ENCODE measurements at places on chromosomes 4 and X.

- DNase-seq = no peak
Measured at GRCh38 chr4:7273738-7274297, 81.5 kb downstream of the SORCS2 start.

DNA sequence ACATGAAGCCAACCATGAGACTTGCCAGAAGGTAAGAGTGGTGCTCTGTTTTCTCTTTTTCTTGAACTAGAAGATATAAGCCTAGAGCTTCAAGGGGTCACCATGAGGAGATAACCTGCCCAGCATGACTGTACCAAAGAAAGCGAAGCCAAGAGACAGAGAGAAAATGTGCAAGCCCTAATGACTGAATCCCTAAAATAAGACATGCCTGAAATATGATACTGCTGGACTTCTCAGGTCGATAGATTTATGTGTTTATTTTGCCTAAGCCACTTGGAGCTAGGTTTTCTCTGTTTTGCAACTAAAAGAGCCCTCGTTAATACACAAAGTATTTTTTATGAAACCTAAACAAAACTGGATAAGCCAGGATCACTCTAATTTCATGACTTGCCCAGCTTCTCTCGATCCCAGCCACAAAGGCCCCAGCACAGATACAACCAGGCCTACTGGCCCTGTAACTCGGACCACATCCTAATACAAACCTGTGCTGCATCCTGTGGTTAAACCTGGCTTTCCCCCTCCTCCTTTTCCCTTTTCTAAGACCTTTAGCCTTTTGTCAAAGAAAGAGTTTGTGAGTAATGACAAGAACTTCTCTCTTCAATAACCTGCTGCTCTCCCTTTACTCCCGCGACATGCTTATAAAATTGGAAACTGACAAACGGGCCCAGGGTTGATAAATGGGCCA, 185.8 kb downstream of the APBB2 start:
- DNase-seq = peak; percentile 52

- DNase-seq = peak; percentile 62
Measured at GRCh38 chrX:53048169-53049126, at the start of gene GPR173. Gene GPR173, plus strand, starts transcription at chrX:53048789. Its CDS starts 27,833 bp downstream, at chrX:53076622.

DNA sequence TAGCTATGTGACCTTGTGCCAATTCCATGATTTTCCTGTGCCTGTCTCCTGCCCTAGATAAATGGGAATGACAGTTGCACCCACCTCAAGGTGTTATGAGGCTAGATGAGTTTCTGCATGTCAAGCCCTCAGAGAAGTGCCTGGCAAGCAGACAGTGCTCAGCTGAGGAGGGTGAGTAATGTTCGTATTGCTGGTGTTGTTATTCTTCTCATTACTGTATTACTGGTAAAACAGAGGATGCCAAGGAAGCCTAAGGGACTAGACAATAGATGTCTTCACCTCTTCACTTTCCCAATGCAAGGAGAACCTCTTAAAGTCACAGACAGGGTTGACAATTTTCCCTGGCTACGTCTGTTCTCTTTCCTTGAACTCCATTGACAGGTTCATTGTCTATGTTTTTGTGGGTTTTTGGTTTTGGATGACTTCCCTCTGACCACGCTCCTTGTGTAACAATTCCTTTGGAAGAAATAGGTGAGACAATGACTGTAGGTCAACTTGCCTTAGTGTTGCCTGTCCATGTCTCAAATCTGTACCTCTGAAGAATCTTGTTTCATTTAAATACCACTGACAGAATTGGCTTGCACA, 19.2 kb downstream of the ETDC start:
- peak; percentile 21 for DNase-seq

DNA sequence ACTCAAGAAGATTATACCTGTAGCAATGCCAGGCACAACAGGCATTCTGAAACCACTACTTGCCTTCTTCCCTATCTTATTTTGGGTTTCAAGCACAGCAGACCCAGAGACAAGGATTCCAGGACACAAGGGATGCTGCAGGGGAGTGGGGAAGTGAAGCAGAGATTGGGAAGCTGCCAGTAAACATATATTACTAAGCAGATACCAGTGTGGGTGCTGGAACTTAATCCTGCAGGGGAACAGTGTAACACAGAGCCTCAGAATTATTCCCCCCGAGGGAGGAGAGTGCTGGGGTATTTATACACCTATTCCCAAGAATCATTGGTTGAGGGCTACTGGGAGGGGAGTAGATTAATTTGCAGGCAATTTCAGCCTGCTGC, 33.3 kb upstream of the MAML3 start:
- no peak for DNase-seq

DNA sequence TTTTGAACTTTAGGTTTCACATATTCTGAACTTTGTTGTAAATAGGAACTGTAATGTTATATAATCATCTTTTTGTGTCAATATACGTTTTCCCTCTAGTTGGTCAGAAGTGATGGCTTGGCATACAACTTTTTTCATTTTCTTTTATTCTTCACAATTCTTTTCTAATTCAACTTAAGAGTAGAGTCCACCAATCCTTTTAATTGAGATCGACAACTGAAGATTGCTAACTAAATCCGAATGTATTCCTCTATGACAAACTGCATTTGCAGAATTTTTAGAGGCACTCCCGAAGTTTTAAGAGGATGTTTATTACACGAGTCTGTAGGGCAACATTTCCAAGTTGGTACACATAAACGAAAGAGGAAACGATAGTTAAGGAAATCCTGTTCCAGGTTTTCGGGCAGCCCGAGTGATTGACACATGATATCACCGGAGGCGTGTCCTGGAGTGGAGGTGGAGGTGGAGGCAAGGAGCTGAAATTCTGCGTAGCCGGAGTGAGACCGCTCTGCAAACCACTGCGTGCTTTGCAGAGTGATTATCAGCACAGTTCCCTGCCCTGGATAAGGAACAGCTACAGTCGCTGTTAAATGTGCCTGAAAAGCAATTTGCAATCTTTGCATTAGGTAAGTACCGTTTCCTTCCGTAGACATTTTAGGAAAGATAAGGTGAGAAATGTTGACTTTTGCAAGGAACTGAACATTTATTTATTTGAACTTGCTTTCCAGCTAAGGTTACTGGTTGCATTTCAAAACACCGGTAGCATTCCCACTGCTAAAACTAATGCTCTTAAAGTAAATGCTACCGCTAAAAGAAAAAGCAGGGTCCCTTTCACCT, at the start of gene SPRY1:
Gene SPRY1 (plus strand): TSS at position 489 of the 837 bp plus-strand sequence. CDS start 4,797 bp downstream, outside the sequence.
- DNase-seq = peak; percentile 90

GRCh38 chr4:3709061-3709845, 56.9 kb upstream of the ADRA2C start:
- no peak for DNase-seq

- no peak for DNase-seq
Measured at GRCh38 chr4:42709392-42710065, 52.6 kb upstream of the ATP8A1 start.

DNA sequence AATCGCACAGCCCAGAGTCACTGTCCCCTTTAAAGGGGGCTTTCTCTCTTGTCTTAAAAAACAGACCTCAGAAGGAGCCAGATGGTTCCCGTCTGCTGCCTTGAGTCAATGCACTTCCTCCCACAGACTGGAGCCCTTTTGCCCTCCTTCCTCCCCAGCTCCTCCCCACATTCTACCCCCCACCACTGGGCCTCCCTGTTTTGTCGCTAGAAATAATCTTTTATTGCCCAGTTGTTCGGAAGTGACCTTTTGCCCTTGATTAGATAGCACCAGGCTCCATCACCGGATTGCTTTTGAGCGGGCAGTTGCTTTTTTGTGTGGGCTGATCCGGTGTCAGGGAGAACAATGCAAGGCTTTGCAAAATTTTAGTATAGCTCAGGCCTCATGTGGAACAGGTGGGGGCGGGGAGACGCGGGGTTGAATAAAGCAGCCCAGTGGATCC, 47.7 kb downstream of the SPRY1 start:
- peak; percentile 37 for DNase-seq

GRCh38 chrX:75156531-75156945, 455 bp upstream of the ABCB7 start:
- peak; percentile 11 for DNase-seq

DNA sequence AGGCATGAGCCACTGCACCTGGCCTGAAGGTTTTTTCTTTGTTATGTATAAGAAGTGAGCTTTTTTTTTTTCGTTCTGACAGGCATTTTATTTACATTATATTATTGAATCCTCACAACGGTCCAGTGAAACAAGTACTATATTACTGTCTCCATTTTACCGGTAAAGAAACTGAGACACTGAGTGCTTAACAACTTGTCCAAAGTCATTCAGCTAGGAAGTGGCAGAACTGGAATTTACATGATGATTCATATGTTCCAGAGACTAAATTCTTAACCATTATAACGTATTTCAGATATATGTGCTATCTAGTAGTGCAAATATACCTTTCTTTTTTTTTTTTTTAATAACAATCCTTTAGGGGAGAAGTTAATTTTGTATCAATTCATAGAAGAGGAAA, 18.4 kb upstream of the SLC6A14 start:
- DNase-seq = no peak

DNA sequence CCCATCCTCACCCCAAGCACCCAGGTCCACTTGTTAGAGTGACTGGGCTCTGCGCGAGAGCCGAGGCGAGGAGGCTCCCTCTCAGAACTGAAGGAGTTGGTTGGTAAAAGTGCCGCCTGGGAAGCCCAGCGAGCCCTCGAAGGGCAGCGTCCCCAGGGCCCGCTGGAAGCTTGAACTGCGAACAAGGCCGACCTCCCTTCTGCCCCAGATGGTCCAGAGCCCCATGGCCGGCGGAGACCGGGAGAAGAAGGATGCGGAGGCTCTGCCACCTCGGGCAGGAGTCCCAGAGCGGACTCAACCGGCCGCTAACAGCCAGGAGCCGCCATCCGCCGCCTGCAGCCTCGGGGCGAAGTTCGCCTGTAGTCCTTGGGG, 116.3 kb upstream of the TEX13C start:
- no peak for DNase-seq

GRCh38 chr4:337932-338758, 531 bp downstream of the ZNF141 start:
- DNase-seq = peak; percentile 34

DNA sequence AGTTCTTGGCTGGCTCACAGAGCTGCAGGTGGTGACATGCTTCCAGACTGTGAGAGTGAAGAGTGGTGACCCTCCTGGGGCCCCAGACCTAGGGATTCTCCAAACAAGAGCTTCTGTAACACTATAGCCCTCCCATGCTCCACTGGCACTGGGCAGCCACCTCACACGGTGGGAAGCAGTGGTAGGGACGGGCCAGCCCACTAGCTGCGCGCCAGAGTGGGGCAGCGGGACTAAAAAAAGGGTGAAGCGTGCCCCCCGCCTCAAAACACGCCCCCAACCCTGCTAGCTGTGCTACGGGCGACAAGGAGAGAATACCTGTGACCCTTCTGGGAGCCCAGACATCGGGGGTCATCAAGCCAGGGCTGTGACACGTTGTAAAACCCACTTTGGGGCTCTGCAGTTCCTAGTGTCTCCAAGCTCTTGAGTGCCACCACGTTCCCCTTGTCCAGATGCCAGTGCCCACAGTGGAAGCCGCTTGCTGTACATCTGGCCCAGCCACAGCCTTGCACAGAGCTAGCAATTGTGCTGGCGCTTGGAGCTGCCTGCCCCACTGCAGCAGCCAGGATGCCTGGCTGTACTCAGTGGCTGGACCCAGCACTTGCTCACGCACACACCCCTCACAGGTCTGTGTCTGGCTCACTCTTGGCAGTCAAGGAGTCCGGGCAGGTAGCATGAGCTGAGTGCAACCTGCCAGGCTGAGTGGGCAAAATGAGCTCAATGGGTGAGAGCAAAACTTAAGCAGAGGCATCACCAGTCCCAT, 100.0 kb downstream of the DCAF12L2 start:
- DNase-seq = no peak

DNA sequence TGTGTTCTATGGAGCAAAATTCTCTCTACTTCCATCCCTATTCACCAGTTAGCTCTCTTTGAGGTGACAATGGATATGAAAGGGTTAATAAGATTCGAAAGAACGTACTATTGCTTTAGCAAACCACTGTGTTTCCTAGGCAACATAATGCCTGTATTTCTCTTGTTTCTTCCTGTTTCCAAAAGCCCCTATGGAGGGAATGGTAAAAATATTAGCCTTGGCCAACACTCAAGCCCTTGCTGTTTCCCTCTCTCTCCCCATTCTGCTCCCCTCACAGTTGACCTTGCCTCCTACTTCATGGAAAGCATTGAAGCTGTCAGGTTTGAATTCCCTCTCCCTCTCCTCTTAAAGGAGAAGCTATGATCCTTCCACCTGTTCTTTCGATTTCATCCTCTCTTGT, 9.6 kb upstream of the PGRMC1 start:
- DNase-seq = no peak

DNA sequence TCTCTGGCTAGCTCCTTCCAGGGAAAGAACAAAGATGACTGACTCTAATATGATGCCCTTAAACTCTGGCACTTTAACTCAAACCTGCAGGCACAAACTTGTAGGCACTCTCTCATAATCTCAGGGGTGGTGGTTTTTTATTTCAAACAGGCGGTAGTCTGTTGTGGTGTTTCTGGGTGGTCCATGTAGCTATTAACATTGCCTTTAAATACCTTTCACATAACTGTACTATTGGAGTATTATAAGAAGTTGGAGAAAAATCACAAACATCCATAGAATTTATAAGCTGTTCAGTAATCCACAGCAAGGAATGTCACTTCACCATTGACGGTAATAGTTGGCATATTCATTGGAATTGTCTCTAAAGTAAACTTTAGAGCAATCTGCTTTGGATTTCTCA, 204.2 kb upstream of the PDE5A start:
- DNase-seq = no peak

DNA sequence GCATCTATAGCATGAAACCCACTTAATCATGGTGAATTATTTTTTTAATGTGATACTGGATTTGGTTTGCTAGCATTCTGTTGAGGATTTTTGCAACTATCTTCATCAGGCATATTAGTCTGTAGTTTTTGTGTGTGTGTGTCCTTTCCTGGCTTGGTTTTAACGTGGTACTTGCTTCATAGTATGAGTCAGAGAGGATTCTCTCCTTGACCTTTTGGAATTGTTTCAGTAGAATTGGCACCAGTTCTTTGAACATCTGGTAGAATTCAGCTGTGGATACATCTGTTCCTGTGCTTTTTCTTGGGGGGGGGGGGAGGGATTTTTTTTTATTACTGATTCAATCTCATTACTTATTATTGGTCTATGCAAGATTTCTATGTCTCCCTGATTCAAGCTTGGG, 232.0 kb upstream of the KLF8 start:
- no peak for DNase-seq

- no peak for DNase-seq
Measured at GRCh38 chr4:82275431-82276331, 98.1 kb downstream of the HNRNPD start.

- DNase-seq = no peak
Measured at GRCh38 chrX:7714351-7714750, 128.6 kb upstream of the VCX start.

DNA sequence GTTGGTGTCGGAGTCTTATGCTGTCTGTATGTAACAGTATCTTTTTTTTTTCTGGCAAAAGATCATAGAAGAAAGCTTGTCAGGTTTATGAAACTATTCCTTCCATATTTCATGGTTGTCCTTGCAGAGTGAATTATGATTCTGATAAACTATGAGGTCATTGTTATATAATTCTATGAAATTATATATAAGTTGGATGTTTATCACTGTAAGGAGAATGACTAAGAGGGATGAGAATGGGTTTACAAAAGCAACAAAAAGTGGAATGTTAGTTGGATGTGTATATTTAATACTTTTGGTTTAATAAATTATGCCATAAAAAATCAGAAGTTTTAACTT, 43.1 kb downstream of the RAPGEF2 start:
- no peak for DNase-seq
